ENCODE measurements at places on chromosomes 16 and 17.

DNA sequence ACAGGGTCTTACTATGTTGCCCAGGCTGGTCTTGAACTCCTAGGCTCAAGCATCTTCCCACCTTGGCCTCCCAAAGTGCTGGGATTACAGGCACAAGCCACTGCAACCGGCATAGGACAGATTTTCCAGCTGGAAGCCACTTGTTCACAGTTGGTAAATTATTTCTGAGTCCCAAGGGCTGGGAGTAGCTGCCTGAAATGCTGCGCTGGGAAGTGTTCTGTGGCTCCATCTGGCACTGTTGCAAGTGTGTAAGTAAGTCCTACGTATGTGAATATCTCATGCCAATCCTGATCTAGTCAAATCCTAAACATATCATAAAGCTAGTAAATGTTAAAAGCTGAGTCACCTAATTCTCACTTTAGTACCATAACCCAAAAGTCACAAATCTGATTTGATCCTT, 48.1 kb downstream of the YWHAE start:
- no peak for DNase-seq

GRCh38 chr17:67376415-67376736, 705 bp upstream of the PITPNC1 start:
- no peak for DNase-seq

GRCh38 chr17:28925912-28926365, 23.1 kb upstream of the DHRS13 start:
- peak; percentile 56 for DNase-seq

- DNase-seq, result no peak
Observed at GRCh38 chr17:10102817-10103216, 95.6 kb downstream of the GAS7 start.

- no peak for DNase-seq
Observed at GRCh38 chr17:2982854-2983253, 80.6 kb downstream of the OR1D5 start.

DNA sequence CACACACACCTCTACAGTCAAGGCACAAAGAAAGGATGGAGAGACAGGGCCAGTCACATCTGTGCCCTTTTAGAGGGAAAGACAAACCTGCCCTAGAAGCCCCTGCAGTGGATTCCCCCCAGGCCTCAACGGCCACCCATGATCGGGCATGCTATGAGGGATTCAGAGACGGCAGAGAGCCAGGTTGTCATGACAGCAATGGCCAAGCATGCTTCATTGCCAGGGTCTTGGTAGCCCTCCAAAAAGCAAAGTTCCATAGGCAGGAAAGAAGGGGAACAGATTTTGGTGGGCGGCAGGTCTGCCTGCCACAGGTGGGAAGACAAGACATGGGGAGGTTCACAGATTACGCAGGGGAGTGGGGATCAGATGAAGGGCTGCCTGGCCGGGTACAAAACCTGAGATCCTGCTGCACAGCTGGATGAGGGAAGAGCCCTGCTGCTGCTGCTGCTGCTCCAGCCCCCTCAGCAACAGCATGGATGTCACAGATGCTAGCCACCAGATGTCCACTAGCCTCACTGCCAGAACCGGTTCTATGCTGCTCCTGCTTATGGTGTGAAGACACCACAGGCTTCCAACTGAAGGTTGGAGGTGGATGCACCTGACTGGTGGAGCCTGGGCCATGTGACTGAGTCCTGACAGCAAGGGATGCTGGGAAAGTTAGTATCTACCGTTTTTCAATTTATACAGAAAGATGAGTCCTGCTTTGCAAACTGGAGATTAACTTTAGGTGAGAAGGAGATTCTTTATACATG, 17.8 kb downstream of the ACTG1 start:
- no peak for DNase-seq

DNA sequence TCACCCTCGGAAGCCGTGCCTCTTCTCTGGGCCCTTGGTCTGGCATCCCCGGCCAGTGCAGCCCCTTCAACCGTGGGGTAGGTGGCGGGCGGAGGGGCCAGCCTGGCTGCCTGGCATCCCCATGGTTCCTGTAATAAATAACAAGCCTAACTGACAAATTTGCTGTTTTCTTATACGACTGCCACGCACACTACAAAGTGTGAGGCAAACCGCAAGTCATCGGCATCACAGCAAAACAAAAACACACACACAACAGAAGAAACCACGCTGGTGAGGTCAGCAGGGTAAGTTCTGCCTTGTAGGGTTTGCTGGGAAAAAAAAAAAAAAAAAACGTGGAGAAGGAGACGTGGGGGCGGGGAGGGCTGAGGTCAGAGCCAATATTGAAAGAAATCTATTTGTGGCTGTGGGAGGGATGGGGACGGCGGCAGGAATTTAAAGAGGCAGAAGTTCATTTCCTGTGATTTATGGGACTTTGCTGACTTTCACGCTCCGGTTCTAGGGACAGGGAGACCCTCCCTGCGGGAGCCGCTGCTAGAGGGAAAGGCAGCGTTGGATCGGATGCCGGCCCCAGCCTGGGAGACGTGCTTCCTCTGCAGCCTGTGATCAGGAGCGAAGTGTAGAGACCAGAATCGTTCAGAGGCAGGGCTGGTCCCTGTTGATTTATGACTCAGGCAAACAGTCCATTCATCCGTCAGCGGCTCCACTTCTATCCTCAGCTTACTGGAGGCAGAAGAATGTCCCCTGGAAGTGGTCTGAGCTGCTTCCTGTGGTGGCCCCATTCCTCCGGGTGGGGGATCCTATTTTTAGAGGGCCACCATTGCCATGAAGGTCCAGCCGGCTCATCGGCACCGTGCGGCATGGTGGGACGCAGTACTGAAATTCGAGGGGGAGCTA, 162.8 kb downstream of the FOXL1 start:
- DNase-seq, result no peak

GRCh38 chr16:59719121-59719520, 985.0 kb upstream of the GOT2 start:
- DNase-seq, result no peak

- no peak for DNase-seq
Observed at GRCh38 chr17:17808706-17809432, 27.9 kb downstream of the SREBF1 start.

DNA sequence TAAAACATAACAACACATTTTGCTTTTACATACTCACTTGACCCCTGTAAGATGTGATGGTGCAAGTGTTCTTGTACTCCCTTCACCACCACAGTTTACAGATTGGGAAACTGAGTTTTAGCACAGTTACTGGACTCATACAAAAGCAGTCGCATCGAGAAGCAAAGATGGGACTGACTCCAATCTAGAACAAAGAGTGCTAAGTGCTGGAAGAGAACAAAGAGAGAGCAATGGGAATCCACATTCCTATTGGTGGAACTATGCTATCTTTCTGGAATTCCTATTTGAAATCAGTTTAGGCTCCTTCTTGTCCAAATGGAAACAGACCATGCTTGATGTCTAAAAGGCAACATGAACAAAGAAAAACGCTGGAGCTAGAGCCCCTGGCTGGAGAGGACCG, 9.1 kb downstream of the TOM1L2 start:
- no peak for DNase-seq

GRCh38 chr17:64150237-64151015, 20.5 kb upstream of the ERN1 start:
- DNase-seq, result no peak

- no peak for DNase-seq
Observed at GRCh38 chr16:77289331-77289809, 90.2 kb downstream of the SYCE1L start.

DNA sequence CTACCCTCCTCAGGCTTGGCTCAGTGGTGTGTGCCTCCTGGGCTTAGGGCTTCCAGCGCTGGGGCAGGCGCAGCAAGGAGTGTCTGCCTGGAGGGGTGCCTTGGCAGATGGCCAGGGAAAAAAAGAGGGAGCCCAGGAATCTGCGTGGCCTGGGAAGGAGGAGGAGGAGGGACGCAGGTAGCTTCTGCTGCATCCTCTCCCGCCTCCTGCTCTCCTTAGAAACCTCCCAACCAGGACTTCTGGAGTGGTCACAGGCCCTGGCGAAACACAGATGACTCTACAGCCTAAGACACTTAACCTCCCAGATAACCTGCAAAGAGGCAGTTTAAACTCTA, 7.3 kb upstream of the BCAR1 start:
- DNase-seq, result no peak

GRCh38 chr17:68849673-68850610, 105.2 kb downstream of the ABCA8 start:
- no peak for DNase-seq

- no peak for DNase-seq
Observed at GRCh38 chr16:25390761-25391160, 133.1 kb upstream of the ZKSCAN2 start.

GRCh38 chr17:57811638-57812280, 38.1 kb downstream of the MRPS23 start:
- DNase-seq, result no peak

DNA sequence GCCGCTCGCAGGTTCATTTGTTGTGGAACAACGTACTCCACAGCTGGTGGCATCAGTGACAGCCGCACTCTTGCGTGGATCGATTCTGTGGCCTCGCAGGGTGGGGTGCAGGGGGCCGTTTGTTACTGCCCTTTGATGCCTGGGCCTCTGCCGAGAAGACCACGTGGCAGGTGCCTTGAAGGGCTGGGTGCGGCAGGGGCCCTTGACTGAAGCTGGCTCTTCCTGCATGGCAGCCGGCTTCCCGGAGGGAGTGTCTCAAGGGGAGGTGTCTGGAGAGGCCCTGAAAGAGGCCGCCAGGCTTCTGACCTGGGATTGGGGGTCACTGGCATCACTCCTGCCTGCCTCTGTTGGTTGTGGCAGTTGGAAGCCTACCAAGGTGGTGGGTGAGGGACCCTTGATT, 43.8 kb downstream of the TBCD start:
- no peak for DNase-seq

- peak; percentile 60 for DNase-seq
Observed at GRCh38 chr17:5500589-5501391, 14.4 kb downstream of the MIS12 start.

DNA sequence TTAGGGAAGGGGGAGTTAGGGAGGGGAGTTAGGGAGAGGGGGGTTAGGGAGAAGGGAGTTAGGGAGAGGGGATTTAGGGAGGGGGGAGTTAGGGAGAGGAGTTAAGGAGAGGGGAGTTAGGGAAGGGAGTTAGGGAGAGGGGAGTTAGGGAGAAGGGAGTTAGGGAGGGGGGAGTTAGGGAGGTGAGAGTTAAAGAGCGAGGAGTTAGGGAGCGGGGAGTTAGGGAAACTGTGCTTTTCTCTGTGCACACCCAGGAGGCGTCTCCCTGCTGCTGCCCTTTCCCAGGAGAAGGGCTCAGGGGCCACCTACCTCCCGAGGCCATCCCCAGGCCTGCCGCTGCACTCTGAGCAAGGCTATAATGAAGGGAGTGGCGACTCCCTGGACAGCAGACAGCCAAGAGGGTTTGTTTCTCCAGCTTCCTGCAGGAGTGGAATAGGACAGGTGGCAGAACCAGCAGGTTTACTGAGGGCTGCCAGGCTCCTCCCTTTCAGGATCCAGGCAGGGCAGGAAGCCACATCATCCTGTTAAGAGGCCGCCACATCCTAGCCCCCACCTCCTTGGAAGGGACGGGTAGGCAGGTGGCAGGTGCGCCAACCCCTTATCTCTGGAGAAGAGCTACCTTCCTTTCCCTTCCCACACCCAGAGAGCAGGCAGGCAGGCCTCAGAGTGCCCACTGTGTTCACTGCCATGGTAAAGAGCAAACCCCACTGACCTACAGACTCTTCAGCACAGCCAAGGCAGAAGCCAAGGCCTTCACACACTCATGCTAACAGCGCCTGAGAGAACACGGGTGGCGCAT, 4.3 kb downstream of the CANT1 start:
- DNase-seq, result no peak

DNA sequence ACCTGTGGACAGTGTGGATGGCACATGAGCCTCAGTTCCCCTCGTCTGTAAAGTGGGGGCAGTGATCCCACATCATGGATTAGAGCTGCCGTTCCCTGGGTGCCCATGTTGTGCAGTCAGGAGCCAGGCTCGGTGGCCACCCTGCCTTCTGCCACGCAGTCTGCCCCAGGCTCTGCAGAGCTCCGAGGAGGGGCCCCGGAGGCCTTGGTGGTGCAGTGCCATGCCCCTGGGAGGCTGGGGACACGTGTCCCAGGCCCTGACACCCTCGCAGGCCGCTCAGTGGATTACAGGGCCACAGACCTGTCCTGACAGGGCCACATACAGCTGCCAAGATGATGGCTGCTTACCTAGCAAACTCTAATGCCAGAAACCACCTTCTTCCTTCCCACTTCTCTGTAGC, 59.7 kb upstream of the ZNF469 start:
- DNase-seq, result no peak

DNA sequence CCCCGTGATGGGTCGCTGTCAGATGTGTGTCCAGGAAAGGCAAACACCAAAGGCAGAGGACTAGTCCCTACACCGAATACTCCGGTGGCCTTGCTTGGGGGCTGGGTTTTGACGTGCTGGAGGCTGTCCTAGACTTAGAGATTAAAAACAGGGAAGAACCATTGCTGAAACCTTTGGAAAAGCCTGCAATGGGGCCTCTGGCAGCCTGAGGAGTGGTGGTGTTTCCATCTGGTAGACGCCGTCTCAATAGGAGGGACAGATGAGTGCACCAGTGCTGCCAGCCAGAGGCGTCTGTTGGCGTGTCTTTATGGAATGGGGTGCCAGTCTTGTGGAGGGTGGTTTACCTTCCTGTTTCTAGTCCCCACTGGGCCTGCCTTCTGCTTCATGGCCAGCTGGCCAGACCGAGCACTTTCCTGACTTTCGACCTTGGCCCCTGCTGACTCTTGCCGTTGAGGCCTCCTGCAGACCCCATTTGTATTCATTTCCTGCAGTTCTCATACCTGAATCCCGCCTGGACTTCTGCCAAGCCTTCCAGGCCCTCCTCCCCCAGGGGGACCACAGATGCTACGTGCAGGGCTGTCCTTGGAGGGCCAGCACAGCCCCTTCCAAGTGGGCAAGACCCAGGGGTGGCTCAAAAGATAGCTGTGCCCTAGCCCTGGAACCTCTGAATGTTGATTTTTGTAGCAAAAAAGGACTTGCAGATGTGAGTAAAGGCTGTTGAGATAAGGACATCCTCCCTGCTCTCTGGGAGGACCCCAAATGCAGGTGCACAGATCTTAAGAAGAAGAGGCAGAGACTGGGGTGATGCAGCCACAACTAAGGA, 1.9 kb upstream of the DNASE1 start:
- no peak for DNase-seq

DNA sequence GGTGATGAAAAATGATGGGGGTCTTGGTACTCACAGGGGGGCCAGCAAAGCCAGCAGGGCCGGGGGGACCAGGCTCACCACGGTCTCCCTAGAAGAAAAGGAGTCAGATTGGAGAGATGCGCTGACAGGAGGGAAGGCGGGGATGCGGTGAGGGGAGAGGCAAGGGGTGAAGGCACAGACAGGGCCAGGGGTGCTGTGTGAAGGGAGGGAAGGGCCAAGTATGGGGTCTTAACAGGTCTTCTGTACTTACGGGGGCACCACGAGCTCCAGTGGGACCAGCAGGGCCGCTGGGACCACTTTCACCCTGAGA, 11.2 kb downstream of the COL1A1 start:
- no peak for DNase-seq

Data from activated CD4-positive, alpha-beta T cell treated with anti-CD3 and anti-CD28 coated beads for 4 hours (primary cell).